ENCODE measurements at places on chromosomes 1 and 21.

DNA sequence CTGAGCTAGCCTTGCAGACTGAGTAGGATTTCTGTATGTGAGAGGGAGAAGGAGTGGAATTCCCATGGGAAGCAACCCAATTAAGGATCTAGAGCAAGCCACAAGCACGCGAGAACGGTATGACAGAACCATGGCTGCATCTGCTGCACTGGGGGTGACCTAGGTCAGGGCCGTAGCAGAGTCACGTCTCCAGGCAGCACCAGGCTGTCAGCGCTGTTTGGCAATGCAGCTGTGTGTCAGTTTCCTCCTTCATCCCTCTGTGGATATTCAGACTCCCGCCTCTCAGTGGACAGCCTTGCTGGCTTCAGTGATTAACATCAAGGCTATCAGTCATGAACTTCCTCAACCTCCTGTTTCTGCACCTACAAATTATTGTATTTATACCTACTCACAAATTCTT, 118.1 kb upstream of the PPP2R5A start:
- no peak for DNase-seq

DNA sequence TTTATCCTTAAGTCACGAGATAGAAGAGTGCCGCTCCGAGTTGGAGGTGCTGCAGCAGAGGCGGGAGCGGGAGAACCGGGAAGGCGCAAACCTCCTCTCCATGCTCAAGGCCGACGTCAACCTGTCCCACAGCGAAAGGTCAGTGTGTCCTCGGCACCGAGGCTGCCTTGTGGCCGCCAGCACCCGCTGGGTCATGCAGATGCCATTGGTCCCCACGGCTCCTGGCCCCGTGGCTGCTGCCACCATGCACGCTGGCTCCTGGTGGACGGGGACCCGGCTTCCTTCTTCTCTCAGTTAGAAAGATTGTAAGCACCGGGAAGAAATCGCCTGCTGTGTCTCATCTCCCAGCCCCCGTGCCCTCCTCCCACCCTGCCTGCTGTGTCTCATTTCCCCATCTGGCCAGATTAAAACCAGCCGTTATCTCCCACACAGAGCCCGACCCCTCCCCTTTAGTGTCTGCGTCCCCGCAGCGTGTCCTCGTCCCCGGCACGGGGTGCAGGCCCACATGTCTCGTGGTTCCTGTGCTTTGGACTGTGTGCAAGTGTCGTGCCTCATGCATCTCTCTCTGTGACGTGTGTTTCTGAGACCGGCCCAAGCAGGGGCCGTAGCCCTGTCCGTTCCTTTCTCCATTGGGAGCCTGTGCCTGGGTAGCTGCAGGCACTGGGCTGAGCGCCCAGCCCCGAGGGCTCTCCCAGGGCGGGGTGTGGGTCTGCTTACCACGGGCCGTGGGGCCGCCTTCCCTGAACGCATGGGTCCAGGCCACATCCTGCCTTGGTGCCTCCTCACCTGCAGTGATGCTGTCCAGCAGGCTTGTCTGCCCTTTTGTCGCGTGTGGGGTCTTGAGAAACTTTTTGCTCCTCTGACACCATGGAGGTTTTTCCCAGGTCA, 62.1 kb downstream of the PCNT start:
- no peak for DNase-seq

- DNase-seq = no peak
Measured at GRCh38 chr1:56417646-56418045, 161.7 kb downstream of the PLPP3 start.

DNA sequence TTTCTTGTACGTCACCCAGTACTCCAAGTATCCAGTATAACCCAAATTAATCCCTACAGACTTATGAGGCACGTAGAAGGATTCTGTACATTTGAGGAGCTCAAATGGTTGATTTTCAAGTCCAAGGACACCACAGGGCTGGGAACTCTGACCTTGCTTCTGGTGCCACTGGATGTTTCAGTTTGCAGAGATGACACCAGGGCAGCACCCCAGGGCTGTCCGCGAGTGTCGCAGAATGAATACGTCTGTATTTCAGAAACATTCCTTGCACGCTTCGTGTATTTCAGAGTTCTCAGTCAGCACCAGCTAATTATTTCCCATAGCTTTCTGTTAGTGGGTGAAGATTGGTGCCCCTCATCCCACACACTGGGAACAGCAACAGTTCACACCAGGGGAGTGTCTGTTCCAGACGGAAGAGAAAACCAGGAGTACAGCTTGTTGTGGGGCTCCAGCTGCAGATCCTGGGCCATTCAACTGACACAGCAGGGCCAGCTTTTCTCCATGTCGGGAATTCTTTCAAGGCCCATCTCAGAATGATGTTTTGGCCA, 159.2 kb downstream of the RHOU start:
- DNase-seq = no peak

- DNase-seq = no peak
Measured at GRCh38 chr1:183804387-183804786, 533 bp upstream of the RGL1 start.

DNA sequence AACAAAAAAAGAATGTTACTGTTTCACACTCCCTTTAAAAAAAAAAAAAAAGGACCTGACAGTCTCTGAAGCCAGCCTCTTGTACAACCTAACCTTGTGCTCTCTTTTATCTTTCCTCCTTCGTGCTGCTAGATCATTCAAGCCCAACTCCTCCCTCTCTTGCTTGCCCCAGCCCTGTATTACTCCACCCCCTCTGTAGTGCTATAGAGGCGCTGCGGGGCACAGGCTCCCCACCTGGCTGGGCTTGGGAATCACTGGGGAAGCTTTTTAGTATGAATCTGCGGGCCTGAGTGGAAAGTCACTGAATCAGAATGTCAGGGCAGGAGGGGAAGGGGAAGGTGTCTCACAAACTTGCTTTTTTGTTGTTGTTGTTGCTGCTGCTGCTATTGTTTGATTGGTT, 383.7 kb upstream of the CAMK1G start:
- DNase-seq = no peak

DNA sequence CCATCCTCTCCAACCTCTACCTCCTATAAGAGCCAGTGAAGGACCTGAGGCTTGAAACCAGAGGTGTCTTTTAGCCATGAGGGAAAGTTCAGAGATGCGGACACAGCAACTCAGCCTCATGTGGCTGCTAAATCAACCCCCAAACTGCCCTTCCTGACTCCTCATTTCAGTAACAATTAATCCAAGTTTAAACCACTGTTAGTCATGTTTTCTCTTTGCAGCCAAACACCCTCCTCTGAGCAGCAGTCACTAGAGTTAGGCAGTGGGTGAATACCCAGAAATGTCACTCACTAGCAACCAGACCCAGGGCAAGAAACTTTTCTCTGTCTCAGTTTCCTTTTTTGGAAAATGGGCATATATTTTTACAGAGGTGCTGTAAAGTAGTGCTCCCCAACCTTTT, 71.2 kb downstream of the KCNJ15 start:
- DNase-seq = no peak

- DNase-seq = no peak
Measured at GRCh38 chr1:95353194-95353593, 119.2 kb downstream of the RWDD3 start.

GRCh38 chr1:23019863-23020625, 776 bp downstream of the KDM1A start:
- DNase-seq = peak; percentile 49

DNA sequence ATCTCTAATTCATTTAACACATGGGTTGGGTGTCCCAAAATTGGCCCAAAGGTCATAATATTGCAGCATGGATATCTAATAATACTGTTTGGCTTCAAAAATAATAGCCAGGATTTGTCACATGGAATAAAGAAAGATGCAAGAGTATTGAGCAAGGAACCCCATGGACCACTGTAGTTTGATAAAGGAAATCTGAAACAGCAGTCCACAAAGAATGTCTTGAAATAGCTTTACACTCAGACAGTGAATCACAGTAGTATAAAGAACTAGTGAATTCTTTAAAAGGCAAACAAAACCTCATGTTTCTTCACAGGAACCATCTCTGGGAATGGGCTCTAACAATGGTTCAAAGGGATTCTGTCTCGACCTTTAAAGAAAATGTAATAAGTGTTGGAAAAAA, 576.1 kb upstream of the ZRANB2 start:
- no peak for DNase-seq

GRCh38 chr1:167263344-167263743, 42.7 kb downstream of the POU2F1 start:
- no peak for DNase-seq

GRCh38 chr1:2555634-2556276, 416 bp upstream of the TNFRSF14 start:
- DNase-seq = no peak

DNA sequence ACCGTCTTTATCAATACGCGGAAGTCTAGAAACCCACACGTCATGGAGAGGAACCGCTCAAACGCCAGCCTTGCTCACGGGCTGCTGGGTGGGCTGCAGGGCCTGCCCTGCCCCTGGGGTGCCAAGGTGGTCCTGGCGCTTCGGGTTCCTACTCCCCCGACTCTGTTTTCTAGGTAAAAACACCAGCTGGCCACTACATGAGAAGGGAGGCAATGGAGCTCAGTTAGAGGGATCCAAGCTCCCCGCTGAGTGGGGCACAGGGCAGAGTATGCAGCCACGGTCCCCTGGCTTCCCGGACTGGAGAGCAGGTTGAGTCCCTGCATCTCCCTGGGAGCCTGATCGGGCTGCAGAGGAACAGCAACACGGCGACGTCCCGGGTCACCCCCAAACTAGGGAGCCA, 41.2 kb upstream of the RIPK4 start:
- no peak for DNase-seq

GRCh38 chr1:35443768-35444518, 113.3 kb downstream of the KIAA0319L start:
- DNase-seq = no peak

GRCh38 chr1:107633596-107633995, 331.4 kb downstream of the VAV3 start:
- DNase-seq = no peak

DNA sequence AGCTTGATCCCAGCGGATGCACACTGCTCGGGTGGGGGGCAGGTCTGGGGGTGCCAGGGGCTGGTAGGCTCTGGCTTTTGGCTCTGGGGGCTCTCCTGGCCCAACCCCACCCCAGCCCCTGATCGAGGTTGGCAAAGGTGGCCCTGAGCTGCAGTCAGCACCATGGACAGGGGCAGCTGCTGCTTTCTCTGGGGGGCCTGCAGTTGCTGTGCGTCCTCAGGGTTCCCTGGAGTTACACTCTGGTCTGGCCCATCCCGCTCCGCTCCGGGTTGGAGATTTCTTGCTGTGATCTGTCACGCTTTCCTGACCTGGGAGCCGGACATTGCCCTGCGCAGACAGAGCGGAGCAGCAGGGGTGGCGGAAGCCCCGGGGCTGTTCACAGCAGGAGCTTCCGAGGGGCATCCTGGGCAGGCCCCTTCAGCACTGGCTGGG, 8.0 kb upstream of the PLCH2 start:
- no peak for DNase-seq

- DNase-seq = peak; percentile 99
Measured at GRCh38 chr1:54581621-54582035, 33.6 kb downstream of the ACOT11 start.

- DNase-seq = no peak
Measured at GRCh38 chr1:50553921-50554320, 130.7 kb upstream of the DMRTA2 start.

DNA sequence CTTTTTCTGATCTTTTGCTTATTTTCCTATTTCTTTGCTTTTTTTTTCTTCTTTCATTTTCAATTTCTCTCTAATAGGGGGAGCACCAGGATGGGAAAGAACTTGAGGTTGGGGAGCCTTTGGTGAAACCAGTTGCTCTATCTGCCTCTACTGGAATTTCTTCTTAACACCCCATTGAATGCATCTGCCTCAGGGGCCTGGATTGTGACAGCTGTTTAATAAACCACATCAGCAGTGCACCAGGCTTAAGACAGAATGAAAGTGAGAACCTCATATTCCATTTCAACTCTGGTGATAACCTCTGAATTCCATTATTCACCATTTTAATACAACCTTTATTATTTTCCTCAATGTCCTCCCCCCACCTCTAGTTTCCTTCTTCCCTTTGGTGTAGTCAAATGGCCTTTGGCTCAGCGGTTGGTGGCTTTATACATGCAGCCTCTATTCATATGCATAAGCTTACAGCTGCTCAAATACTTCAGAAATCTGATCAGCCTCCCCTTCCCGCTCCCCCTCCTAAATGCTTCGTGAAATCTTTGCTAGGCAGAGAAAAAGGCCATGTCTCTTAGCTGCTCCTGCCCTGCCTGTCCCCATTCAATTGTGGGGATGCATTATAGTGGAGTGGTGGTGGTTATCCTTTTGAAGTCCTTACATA, 537.3 kb upstream of the PLXNA2 start:
- DNase-seq = no peak

DNA sequence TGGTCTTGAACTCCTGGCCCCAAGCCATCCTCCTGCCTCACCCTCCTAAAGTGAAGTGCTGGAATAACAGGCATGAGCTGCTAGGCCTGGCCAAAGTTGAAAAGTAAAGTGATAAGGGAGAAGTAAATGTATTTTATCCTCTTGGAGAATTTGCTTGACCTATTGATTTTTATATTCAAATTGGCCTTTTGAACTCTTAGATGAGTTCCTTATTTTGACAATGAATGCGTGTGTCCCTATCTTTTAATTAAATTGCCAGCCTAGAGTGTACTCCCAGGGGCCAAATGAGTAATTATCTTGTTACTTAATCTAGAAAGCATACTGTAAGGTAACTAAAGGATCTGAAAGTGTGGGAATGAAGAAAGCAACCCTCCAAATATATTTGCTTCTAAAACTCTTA, 11.4 kb downstream of the RNF11 start:
- DNase-seq = no peak

DNA sequence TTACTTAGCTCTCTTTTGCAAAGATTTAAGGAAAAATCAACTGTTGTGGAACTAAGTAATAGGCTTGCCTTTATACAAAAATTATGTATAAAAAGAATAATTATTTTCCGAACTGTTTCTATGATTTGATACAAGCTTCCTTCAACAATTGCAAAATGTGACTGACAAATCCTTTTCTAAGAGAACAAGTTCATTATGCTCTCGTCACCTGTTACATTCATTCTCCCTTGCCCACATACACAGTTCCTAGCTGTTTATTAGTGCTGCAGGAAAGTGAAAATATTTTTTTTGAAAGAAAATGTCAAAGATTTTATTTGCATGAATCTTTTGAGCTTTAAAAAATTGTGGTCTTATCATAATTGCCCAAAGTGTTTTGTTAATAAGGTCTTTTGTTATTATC, 466.2 kb downstream of the USP25 start:
- no peak for DNase-seq

GRCh38 chr1:208528578-208529240, 284.5 kb upstream of the PLXNA2 start:
- no peak for DNase-seq

DNA sequence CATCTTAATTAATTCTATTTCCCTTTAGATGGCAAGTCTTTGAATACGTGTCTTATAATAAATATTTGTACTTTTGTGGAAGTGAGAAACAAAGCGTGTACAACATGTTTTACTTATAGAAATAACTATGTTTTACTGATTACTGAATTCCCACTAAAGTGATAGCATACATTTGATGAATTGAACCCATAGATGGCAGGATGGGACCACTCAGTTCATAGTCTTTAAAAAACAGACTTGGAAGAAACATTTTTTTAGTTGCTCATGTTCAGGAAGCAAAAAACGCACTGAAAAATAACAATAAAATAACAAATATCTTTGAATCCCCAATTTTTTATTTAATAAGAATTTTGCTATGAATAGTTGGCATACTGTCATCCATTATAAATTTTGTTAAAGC, 507.1 kb upstream of the ZRANB2 start:
- DNase-seq = no peak

- DNase-seq = no peak
Measured at GRCh38 chr1:65791801-65792668, 660 bp upstream of the PDE4B start.

- peak; percentile 27 for DNase-seq
Measured at GRCh38 chr1:46278807-46279206, 24.6 kb downstream of the LRRC41 start.

GRCh38 chr1:156755527-156755950, 4.1 kb upstream of the HDGF start:
- no peak for DNase-seq

Measured in RWPE1 (cell line).